ENCODE measurements at places on chromosomes 2 and 18. TPM values are rescaled to one million over a fixed set of nuclear protein-coding genes. Genes with fewer than 3 reads are reported as not detected.

DNA sequence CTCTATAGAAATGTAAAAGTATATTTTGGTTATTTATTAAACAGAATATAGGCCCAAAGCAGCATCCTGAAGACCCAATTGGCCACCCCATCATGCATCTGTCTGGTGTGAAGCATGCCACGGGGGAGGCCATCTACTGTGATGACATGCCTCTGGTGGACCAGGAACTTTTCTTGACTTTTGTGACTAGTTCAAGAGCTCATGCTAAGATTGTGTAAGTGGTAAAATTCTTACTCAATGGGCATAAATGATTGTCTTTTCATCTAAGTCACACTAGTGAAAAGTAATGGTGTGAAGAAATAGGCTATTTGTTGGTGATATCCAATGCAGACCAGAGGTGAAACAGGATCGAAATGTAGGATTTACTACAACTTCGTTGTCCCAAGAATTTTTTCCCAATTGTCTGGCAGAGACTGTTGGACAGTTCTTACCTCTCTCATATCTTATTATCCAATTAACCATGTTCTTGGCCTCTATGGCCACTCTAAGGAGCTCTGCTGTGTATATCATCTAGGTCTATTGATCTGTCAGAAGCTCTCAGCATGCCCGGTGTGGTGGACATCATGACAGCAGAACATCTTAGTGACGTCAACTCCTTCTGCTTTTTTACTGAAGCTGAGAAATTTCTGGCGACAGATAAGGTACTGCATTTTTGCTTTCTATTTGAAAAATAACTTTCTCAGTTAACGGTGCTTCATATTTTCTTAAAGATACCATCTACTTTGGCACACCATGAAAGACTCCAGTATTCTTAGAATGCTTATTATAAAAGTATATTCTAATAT is 35.0 kb downstream of the AOX1 start:
- DNase-seq, result no peak

SERPINB4 gene
- not detected for total RNA-seq

KCNS3 gene
- 1.4 TPM for total RNA-seq

NT5DC4 gene
- total RNA-seq, result not detected

- no peak for DNase-seq
These were observed 289.3 kb downstream of the CELF4 start for GRCh38 chr18:37276111-37276890.

GRCh38 chr2:75002007-75002406 is 43.6 kb downstream of the POLE4 start:
- DNase-seq, result no peak

CFAP65 gene
- total RNA-seq, result 0.93 TPM

DNA sequence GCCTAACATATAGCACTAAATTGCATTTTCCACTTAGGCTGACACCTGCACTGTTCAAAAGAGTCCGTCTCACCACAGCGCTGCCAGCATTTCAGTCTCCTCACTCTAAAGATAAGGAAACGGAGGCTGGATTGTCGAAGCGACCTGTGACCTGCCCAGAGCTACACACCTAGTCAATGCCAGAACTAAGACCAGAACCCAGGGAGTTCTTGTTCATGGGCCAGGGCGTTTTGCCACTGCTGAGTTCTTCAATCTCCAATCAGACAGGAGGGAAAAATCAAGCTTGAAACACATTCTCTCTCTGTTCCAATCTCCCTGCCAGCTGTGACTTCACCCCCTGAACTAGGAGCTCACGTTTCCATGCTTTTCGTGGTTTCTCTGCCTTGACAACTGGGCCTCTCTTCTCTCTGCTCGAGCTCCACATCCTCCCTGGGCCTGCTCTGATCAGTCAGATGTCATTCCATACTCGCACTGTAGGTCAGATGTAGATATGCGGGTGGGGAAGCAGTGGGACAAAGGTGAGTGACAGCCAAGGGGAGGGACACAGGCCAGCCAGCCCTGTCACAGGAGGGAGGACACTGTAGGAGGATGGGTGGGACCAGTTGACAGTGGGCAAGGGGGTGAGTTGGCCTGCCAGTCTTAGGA is 221.1 kb upstream of the SMAD2 start:
- DNase-seq, result no peak

DNA sequence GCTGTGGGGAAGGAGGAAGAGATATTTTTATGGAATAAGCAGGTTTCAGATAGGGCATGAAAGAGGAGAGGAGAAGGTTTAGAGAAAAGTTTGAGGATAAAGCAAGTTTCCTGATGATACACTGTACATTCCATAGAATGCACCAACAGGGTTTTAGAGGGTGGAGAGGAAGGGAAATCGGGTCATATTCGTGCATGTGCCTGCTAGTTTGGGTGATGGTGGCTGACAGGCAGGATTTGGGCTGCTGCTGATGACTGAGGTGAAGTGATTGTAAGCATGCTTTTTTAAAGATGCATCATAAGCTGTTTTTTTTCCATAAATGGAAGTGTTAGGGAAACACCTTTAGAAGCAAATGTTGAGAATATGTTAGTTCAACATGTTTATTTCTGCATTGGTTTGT is 68.8 kb downstream of the PMAIP1 start:
- DNase-seq, result no peak

DNA sequence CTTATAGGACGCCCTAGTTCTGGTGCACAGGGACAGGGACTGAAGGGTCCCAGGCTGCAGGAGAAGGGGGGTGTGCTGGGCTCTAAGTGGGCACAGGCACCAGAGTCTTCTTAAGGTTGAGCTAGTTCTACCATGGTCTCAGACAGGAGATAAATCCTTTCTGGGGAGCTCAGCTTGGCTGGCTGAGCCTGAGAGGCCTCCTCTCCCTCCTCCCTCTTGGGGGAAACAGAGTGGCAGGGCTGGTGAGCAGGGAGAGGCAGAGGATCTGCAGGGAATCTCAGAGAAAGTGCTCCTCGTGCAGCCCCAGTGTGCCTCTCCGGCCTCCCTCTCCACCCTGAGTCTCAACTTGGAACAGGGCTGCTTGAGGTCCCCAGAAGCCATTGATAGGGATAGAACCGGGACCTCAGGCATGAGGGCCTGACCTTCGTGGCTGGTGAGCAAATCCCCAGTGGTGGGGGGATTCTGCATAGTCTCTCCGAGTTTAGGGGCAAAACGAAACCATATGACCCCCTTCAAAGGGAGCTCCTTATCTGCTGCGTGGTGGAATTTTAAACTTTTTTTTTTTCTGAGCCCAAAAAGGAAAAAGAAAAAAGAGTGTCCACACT is 2.0 kb downstream of the GDF7 start:
- DNase-seq, result no peak

- no peak for DNase-seq
These were observed 31.8 kb downstream of the TMEM17 start for GRCh38 chr2:62474176-62474575.

SDC1 gene
- total RNA-seq, result 85.4 TPM

Data from neural crest cell (in vitro differentiated cells).